ENCODE measurements at places on chromosomes 3 and 15. TPM values are rescaled to one million over a fixed set of nuclear protein-coding genes. Genes with fewer than 3 reads are reported as not detected.

Gene ZIC1
- total RNA-seq: not detected

Gene TIGIT
- total RNA-seq: not detected

Gene LAMB2
- 784 TPM for total RNA-seq

Gene SV2B
- 2.8 TPM for total RNA-seq

DNA sequence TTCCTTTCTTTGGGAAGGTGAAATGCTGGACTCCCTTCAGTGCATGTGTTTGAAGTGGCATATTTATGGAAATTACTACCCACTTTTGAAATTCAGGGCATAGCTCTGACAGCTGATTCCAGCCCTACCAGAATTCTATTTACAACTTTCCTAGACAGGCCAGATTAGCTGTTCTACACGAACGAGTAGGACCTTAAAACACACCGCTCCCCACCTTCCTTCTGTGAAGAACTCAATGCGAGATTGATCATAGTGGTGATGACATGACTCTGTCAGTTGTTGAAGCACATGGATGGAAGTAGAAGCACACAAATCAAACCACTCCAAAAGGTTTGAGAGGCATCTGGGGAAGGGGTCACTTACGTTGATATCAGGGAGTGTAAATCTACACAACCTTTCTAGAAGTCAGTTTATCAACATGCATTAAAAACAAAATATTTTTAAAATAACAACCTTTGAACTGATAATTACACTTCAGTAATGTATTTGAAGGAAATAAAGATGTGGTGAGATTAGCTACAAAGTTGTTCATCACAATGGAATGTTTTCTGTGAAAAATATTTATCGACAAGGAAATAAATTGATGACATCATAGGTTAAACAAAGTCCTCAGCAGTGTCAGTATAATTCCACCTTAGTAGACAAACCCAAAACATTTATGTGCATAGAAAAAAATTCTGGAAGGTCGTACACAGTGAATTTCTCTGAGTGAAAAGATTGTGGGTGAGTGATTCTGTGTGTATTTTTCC, 29.8 kb downstream of the RARB start:
- no peak for DNase-seq

DNA sequence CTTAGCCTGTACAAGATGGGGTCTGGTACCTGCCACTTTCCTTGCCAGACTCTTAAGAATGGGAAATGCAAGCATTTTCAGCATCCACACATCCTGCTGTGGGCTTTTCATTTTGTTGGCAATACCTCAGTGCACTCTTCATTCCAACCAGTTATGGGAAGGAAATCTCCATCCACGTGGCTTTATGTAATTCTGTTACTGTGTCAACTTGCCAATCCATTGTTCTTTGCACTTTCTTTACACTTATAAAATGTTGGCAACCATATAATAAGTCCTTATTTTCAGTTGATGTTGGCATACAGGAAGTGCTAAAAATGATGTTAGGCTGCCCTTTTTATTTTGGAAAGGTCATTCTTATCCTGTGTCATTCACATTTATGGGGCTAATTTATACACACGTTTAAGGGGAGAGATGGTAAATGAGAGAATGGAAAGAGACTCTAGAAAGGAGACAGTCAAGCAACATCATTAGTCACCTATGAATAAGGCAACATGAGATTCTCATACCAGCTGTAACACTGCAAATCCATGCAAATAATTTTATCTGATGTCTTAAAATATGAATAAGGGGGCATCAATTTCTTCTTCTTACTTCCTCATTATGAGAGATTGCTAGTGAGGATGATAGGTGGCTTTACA, 238.7 kb downstream of the CHST2 start:
- DNase-seq: no peak

DNA sequence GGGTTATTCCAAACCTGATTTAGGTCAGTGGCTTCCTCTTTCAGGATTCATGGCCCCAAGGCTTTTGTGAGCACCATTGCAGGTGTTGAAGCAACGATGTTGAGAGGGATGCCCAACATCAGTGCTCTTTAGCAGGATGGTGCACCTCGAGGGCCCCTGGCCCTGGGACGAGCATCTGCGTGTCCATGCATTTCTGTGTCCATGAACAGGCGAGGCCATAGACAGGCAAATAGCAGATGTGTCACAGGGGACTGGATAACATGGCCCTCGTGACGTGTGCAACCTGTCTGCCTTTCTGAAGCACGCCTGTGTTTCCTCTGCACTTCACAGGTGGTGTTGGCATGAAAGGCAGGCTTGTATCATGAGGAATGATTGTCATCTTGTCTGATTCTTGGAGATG, 132.3 kb downstream of the SNRPN start:
- DNase-seq: no peak

DNA sequence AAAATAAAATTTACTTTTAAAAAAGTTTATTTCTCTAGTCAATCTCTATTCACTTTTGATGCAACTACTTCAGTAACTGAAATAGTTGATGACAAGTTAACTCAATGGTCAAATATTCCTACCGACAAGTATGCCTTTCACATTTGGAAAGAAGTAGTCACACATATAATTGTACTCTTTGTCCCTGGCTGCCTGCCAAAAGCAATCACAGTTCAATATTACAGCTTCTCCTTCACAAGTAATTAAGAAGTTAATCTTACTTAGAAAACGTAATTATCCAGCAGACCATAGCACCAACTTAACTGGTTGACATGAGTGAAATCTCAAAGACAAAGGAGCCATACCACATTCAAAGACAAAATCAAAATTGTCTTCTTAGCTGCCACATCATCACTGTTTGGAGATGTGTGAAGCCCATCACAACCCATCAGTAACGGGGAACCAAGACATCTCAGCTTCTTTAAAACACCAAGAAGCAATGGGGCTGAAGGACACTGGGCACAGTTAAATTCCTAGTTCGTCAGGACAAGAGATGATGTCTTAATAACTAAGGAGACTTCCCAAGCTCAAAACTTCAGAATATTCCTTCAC, 86.1 kb downstream of the PLCH1 start:
- DNase-seq: no peak

GRCh38 chr15:35107122-35107521, 22.0 kb upstream of the NANOGP8 start:
- no peak for DNase-seq

DNA sequence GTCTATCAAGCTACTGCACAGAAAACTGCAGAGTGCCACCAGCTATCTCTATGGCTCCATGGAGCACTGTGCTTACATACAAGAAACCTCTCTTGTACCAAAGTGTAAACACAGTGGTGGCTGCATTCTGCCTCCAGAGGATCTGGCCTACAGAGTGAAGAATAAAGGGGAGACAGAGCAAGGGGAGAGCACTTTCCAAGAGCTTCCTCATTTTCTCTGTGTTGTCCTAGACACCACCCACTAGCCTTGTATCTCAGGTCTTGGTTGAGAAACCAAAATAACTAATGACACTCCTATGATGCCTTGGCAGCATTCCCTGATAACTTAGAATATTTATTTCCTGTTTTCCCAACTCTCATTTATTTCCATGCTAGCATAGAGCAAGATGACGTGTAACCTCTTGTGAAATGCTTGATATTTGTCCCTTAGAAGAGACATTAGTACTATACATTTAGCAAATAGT, 56.9 kb upstream of the PHLDB2 start:
- peak; percentile 53 for DNase-seq

GRCh38 chr3:190558316-190558715, 44.4 kb downstream of the IL1RAP start:
- DNase-seq: no peak

DNA sequence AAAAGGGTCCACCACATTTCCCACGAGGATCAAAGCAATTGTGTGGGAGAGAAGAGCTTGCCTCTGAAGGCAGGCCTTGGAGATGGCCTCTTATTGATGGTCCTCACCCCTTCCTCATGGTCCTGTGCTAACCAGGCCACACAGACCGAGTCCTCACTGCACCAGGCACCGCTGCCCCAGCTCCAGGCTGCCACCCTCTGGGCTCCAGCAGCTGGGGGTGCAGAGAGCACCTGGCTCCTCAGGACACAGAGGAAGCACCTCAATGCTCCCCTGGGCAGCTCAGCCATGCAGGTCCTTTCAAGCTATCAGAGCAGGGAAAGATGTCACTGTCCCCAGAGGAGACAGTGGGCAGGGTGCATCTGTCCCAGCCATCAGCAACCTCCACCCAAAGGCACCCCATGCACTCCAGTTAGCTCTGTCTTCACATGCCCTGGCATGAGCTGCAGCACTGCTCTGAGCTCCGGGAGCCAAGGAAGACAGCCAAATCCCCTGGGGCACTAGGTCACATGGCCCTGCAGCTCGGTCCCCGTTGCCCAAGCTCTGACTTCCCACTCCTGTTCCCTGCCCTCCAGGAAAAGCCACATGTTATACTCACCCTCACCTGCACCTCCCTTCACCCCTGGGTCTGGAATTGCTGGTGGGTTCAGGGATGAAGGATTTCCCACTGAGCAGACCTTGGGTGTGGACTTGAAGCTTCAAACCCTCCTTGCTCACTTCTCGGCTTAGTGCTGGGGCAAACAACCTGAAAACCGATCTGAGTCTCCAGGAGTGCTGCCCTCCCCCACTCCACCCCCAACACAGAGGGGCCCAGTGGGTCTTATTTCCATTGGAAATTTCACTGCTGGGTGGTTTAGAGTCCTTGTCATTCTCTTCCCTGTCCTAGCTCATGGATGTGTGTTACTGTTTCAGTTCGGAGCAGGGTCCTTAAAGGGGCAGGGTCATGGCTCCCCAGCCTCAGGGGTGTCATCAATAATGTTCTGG, 32.6 kb downstream of the ALS2CL start:
- peak; percentile 32 for DNase-seq

DNA sequence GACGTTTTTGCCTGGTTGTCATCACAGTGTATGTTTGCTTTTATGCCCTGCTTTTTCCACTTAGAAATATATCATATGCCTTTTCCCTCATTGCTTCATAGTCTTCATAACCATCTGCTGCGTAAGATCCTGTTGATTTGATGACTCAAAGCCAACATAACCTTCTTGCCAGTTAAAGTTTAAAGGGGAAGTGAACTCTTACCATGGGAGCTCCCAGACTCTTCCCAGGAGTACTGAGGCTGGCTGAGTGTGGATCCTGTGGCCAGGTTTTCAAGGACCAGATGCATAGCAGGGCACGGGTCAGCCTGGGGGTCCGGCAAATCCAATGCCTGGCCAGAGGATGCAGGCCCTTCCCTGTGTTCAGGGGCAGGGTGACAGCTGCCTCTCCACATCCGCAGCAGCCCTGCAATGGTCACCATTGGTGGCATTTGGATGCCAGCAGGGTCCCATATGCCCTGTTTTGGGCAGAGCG, 42.0 kb upstream of the SACM1L start:
- DNase-seq: no peak

- DNase-seq: no peak
These were observed 116.8 kb upstream of the CNTN6 start for GRCh38 chr3:976006-976405.

All from adrenal gland (tissue), 19 donors.